ENCODE measurements at places on chromosomes 4 and X.

DNA sequence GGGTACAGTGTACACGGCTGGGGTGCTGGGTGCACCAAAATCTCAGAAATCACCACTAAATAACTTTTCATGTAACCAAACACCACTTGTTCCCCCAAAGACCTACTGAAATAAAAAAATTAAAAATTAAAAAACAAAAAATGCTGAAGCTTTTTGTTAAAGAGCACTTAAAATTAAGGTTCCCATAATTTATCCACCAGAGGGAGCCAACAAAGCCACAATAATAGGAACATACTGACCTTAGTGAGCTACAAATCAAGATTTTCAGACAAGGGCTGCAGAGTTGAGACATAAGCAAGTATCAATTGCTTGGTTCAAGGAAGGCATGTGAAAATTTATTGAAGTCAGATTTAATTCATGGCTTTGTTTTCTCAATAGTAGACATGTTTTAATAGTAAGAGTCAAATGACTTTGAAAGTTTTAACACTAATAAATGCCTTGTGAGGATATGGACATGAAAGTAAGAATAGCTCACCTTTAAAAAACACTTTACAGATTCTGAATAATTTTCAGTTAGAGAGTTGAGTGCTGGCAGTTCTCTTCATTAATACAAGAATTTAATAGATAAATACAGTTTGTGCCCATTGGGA, 43.0 kb upstream of the SCOC start:
- DNase-seq = no peak

GRCh38 chrX:153733651-153734240, 9.1 kb downstream of the ABCD1 start:
- DNase-seq = no peak

DNA sequence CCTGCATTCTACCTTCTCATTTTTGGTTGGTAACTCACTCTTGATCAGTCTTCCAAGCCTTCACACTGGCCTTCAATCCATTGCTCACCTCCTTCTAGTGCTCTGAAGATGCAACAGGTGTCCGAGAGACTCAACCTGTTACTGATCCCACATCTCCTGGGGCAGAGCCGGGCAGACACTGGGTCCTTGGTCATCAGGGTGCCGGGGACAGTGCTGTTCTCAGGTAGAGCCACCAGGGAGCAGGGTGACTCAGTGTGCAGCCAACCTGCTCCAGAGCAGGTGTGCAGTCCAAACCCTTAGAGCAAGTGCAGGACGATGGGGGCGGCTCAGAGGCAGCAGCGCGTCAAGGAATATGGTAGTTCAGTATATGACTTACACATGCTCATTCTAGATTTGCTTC, 188.4 kb downstream of the DHX15 start:
- DNase-seq = no peak

- no peak for DNase-seq
These were observed 15.9 kb upstream of the ZIC3 start for GRCh38 chrX:137549851-137550664.

GRCh38 chr4:98639108-98639507, 19.3 kb downstream of the TSPAN5 start:
- no peak for DNase-seq

GRCh38 chr4:44675366-44675765, 2.9 kb upstream of the GUF1 start:
- DNase-seq = no peak

GRCh38 chr4:23728393-23728792, 161.5 kb downstream of the PPARGC1A start:
- no peak for DNase-seq

- no peak for DNase-seq
These were observed 36.6 kb upstream of the SH3D19 start for GRCh38 chr4:151361966-151362365.

DNA sequence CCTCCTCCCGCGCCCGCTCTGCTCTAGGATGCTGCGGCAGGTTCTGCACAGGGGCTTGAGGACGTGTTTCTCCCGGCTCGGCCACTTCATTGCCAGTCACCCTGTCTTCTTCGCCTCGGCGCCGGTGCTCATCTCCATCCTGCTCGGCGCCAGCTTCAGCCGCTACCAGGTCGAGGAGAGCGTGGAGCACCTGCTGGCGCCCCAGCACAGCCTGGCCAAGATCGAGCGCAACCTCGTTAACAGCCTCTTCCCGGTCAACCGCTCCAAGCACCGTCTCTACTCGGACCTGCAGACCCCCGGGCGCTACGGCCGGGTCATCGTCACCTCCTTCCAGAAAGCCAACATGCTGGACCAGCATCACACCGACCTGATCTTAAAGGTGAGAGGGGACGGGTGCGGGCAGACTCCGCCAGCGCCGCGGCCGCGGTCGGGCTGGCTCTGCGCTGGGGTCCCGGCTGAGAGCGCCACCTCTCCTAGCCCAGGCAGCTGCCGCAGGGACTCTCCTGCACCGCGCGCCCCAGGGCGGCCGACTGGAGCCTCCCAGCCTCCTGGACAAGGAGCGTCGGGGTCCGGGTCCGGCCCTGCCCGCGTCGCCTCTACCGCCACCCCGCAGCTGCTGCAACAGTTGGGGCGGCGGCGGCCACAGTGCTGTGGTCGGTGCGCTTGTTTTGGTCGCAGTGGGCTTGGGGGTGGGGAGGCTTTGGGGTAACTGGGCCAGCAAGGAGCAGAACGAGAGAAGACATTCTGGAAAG, at the start of gene PTCHD1:
Gene PTCHD1, plus strand, starts transcription at position 2 of the 752 bp plus-strand sequence. Its CDS starts 27 bp downstream, at position 29.
- DNase-seq = no peak

GRCh38 chrX:22150371-22150770, 118.2 kb downstream of the PHEX start:
- DNase-seq = no peak

- DNase-seq = no peak
These were observed 756.7 kb upstream of the SLIT2 start for GRCh38 chr4:19494961-19495360.

GRCh38 chrX:128436397-128437103, 384.3 kb upstream of the ACTRT1 start:
- no peak for DNase-seq

DNA sequence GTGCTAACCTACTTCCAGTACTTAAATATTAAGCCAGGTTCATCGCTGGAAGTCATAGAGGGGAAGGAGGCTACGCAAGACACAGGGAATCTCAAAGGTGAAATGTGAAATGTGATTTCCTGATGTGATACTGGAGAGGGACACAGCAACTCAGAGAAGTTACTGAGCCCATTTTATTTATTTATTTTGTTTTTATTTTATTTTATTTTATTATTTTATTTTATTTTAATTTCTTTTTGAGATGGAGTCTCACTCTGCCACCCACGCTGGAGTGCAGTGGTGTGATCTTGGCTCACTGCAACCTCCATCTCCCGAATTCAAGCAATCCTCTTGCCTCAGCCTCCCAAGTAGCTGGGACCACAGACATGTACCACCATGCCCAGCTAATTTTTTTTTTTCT, 19.7 kb downstream of the CLRN2 start:
- no peak for DNase-seq

DNA sequence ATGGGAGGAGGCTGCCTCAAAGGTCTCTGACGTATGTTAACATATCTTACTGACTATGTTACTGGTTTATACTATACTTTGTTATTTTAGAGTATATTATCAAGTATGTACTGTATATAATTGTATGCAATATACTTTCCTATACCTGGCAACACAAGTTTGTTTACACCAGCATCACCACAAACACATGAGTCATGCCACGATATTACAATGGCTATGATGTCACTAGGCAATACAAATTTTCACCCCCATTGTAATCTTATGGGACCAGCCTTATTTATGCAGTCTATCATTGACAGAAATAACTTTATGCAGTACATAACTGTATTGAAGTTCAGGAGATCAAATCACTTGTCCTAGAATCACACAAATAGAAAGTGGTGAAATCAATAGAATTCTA, 329.9 kb upstream of the SLC7A11 start:
- no peak for DNase-seq

- DNase-seq = no peak
These were observed 516.8 kb upstream of the FAM241A start for GRCh38 chr4:111628437-111628836.

- DNase-seq = no peak
These were observed 16.4 kb upstream of the GUCY1B1 start for GRCh38 chr4:155742310-155743015.

- no peak for DNase-seq
These were observed 32.9 kb upstream of the PAGE5 start for GRCh38 chrX:55187281-55187680.

DNA sequence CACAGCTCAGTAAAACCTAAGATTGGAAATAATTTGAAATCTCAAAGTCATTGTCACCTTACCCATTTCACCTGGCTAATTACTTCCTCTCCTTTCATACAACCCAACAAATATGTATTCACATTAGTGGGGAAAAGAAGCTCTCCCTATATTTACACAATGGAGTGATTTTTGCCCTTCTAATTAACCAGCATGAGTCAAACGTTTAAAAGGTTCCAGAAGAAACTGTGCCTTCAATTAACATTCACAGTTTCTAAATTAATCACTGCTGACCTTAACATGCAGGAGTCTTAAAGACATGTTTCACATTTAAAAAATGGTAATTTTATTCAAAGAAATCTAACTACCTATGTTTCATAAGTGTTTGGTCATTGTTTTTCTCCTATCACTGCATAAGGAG, 254.6 kb downstream of the CBLL2 start:
- DNase-seq = no peak

DNA sequence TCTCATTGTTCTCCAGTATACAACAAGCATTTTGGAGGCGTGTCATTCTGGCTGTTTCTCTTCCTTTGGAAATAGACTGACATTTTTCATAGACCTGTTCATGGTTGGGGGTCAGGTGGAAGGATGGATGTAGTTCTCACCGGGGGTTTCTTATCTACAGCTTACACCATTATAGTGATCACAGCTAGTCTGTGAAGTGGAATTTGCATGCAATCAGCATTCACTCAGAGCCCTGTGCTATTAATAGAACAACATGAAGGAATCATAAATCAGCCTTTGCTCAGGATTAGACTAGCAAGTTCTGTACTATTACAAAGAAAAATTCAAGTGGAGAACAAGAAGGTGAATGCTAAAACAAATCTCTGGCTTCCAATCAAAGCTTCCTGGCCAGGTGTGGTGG, 132.6 kb upstream of the PUDP start:
- DNase-seq = no peak

DNA sequence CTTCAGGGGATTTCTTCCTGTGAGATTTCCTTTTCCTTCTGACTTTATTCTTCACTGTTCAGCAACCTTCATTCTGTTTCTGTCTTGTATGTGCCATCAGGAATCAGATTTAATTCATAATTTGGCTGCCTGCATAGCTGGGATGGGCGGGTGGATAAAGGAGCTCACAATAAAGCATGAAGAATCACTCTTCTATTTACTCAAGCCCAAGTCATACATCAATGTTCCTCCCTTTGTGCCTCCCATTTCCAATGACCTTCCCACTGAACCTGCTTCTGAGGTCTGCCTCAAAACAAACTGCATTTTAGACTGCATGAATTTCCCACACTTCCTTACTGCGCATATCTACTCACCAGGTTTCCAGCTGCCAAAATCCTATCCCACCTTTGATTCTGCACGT, 14.0 kb downstream of the PDGFC start:
- no peak for DNase-seq

GRCh38 chr4:48877827-48878535, 28.6 kb downstream of the OCIAD2 start:
- no peak for DNase-seq

- DNase-seq = no peak
These were observed 3.5 kb upstream of the PGRMC2 start for GRCh38 chr4:128291096-128291495.

DNA sequence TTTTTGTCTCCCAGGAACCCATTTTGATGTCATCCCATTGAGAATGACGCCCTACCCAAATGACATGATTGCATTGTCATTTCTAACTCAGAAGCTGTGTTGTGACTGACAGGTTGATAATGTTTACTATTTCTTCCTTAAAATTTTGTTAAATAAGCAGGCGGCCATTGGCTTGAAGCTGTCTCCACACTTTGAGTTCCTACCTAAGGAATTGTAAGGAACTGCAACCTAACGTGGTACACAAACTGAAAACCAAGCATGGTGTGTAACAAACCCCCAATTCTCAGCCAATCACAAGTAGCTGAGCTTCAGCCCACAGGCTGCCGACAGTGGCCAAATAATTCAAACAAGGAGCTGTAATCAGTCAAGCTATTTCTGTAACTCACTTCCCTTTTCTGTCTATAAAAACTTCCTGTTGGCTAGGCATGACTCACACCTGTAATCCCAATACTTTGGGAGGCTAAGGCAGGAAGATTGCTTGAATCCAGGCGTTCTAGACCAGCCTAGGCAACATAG, 2.9 kb upstream of the MND1 start:
- no peak for DNase-seq
